ENCODE measurements at places on chromosomes 2 and 18. TPM values are rescaled to one million over a fixed set of nuclear protein-coding genes. Genes with fewer than 3 reads are reported as not detected.

GRCh38 chr2:11305958-11306357, 38.5 kb downstream of the ROCK2 start:
- no peak for DNase-seq

GRCh38 chr2:237321746-237322145, 92.2 kb downstream of the COL6A3 start:
- DNase-seq = no peak

DNA sequence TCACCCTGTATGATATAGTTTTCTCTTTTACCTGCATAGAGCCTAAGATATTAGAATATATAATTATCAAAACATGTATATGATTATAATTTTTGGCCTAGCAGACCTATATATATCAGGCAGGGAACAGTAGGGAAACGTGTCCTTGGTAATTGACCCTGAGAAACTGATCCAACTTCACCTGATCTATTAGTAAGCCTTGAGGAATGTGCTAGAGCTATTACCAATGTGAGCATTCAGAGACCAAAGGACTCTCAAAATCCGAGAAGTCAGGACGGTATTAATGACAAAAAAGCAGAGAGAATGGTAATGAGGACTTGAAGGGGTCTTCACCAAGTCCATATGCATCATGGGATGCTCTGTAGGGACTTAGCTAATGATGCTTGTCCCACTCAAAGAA, 571.9 kb downstream of the CPS1 start:
- no peak for DNase-seq

DNA sequence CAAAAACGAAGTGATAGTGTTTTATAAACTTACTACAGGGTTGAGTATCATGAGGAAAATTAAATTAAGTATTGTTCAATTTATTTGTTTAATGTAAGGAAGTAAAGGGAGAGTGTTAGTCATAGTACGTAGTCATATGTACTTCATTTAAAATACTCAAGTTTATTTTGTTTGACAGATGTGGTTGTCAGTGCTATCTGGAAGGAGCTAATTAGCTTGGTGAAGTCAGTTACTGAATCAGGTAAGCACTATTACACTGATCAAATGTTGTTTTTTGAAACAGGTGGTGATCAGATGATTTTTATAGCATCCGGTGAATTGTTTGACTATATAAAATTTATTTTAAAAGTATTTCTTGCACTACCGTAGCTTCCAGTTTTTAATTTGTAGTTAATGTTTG, 28.8 kb downstream of the RIF1 start:
- no peak for DNase-seq

DNA sequence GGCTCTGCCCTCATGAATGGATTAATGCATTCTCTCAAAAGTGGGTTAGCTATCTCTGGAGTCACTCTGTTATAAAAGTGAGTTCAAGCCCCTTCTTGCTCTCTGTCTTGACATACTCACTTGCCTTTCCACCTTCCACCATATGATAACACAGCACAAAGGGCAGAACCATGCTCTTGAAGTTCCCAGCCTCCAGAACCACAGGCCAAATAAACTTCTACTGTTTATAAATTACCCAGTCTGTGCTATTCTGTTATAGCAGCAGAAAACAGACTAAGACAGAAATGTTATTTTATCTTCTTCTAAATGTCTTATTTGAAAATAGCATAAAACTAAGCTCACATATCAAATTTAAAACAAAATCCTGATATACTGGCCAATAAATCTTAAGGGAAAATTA, 15.0 kb downstream of the RAB1A start:
- no peak for DNase-seq

DNA sequence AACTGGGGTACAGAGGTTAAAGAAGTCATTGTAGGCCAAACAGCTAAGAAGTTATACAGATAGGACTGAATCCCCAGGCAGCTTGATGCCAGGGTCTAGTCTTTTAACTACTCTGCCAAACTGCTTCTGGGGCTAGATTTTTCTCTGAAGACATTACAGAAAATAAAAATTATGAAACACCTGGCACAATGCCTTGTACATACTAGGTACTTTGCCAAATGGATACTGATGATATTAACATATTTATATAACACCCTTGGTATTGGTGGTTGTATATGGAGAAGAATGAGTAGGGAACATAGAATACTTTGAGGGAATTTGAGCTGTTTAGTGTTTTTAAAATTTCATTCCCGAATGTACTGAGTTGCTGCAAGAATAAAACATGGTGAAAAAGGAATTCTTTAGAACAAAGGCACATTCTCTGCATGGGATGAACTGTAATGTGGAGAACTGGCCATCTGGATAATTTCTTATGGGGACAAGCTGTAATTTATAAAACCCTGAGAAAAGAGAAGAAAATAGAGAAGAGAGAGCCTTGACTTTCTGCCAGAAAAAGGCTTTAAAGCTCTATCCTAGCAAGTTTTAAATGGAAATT, 210.9 kb upstream of the TMEM200C start:
- no peak for DNase-seq

GRCh38 chr2:1226766-1227165, 186.5 kb upstream of the TPO start:
- no peak for DNase-seq

DNA sequence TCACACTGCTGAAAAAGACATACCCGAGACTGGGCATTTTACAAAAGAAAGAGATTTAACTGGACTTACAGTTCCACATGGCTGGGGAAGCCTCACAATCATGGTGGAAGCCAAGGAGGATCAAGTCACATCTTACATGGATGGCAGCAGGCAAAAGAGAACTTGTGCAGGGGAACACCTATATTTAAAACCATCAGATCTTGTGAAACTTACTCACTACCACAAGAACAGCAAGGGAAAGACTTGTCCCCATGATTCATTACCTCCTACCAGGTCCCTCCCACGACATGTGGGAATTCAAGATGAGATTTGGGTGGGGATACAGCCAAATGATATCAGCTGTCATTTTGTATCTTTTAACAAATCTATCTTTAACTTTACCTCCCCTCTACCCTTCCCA, 251.1 kb upstream of the RASGRP3 start:
- no peak for DNase-seq

DNA sequence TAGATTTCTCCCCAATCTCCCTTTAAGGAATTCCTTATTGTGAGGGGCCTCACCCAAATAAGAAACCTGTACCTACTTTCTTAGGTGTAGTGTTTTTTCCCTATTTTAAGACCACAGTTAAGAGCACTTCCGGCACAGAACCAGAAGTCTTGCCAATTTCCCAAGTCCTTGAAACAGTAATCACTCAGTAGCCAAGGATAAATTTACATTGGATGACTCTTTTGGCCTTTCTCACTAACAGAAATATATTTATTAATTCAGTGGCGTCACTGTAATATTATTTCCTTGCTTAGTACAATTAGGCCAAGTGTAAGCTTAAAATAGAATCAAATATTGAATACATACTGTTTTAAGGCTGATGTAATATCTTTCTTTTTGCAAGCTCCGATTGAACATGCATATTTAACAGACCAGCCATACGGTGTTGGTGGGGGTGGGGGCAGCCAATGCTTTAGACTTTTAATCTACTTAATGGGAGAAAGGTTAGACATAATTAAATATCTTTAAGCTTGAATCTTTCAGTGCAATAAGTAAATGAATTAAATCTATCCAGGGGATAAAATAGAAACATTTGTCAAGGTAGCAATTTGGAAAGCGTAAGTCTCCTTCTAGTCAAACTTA, 50.8 kb upstream of the ITGA6 start:
- no peak for DNase-seq

The SGPP2 gene
- 74.9 TPM for total RNA-seq

The NMUR1 gene
- total RNA-seq = 1.3 TPM

The CYS1 gene
- total RNA-seq = 0.37 TPM

The STK25 gene
- total RNA-seq = 118 TPM

The POTEJ gene
- 0.15 TPM for total RNA-seq

The APOB gene
- total RNA-seq = 0.24 TPM

The GFPT1 gene
- total RNA-seq = 242 TPM

The CFAP65 gene
- 0.76 TPM for total RNA-seq

The CREG2 gene
- 0.12 TPM for total RNA-seq
